ENCODE measurements at places on chromosomes 2 and 18.

- DNase-seq: no peak
Observed at GRCh38 chr2:24914713-24915112, 5.3 kb downstream of the ADCY3 start.

DNA sequence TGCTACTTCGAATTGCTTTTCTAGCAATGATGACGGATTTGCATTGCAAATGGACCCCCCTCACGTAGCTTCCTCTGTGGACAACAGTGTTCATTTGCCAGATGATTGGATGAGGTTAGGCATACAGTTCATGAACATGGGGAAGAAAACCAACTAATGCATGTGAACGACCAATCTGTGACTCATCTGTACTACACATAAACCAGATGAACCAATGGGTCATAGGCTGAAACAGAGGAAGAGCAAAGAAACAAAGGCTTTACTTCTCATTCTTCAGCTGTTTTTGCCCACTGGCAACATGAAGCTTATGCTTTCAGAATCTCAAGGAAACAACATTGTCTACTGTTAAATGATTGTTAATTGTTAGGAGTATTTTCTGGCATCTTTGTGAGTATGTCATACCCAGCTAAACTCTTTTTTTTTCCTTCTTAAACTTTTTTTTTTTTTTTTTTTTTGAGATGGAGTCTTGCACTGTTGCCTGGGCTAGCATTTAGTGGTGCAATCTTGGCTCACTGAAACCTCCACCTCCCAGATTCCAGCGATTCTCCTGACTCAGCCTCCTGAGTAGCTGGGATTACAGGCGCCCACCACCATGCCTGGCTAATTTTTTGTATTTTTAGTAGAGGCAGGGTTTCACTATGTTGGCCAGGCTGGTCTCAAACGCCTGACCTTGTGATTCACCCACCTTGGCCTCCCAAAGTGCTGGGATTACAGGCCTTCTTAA lies 35.5 kb downstream of the EFEMP1 start:
- no peak for DNase-seq

DNA sequence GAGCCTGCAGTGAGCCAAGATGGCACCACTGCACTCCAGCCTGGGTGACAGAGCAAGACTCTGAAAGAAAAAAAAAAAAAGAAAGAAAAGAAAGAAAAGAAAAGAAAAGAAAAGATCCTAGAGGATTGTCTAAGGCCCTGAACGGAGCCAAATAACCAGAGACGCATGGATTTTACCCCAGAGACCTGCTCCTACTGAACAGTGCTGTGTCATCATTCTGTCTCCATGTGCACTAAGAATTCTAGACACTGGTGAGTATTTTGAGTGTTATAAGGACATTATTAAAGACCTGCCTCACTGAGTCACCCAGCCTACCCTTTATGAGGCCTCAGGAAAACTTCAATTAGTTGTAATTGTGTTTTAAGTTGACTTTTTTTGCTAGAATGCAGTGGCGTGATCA lies 61.9 kb upstream of the RIOK3 start:
- no peak for DNase-seq

GRCh38 chr2:25347205-25347815 lies 5.6 kb upstream of the DNMT3A start:
- no peak for DNase-seq

GRCh38 chr2:76197428-76197827 lies 486.7 kb upstream of the GCFC2 start:
- no peak for DNase-seq

DNA sequence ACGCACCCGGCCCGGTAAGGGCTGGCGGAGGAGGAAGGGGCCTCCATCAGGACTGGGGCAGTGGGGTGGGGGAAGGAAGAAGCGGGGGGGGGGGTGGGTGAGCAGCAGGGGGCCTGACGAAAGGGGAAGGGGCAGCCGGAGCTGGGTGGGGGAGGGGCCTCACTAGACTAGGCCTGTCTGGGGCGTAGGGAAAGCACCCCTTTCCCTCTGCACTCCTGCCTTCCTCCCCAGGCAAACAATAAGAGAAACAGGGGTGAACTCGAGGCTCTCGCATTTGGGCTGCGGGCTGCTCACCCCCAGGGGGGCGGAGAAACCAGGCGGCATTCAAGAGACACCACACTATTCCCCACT lies 82.7 kb upstream of the POMC start:
- no peak for DNase-seq

GRCh38 chr2:43438858-43439655 lies 156.8 kb downstream of the THADA start:
- no peak for DNase-seq

DNA sequence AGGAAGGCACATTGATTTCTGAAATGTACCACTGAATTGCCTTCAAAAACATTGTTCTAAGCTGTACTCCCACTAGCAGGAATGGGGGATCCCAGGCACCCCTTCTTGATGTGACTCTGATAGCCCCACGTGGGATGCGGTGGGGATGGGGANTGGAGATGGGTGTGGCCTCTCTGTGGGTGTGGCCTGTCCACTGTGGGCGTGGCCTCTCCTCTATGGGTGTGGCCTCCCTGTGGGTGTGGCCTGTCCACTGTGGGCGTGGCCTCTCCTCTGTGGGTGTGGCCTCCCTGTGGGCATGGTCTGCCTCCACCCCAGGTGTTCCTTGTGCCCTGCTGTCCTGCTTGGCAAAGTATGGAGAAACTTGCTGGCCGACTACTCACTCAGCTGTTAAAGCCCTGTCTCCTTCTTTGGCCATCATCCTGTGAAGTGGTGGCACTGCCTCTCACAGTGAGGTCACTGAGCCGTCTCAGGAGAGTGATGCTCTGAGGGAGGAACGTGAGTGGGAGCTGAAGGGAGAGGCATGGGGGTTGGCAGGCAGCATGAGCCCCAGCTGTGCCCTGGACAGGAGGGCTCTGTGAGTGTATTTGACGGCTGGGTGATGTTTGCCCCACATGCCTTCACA lies 6.7 kb upstream of the PARD6G start:
- no peak for DNase-seq

- peak; percentile 80 for DNase-seq
Observed at GRCh38 chr2:25673300-25674076, at the start of gene DTNB. Gene DTNB (minus strand): TSS chr2:25673577. CDS start chr2:25652660, 20,917 bp downstream.

- no peak for DNase-seq
Observed at GRCh38 chr2:191115804-191116203, 35.0 kb downstream of the STAT4 start.

- DNase-seq: no peak
Observed at GRCh38 chr18:78765142-78765541, 214.5 kb upstream of the SALL3 start.

DNA sequence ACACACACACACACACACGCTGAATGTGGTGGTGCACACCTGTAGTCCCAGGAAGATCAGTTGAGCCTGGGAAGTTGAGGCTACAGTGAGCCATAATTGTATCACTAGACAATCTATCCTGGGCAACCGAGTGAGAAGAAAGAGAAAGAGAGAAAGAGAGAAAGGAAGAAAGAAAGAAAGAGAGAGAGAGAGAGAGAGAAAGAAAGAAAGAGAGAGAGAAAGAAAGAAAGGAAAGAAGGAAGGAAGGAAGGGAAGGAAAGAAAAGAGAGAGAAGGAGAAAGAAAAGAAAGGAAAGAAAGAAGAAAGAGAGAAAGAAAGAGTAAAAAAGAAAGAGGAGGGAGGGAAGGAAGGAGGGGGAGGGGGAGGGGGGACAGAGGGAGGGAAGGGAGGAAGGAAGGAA lies 150.0 kb upstream of the MAP3K20 start:
- no peak for DNase-seq

- DNase-seq: no peak
Observed at GRCh38 chr2:208037564-208038487, 12.5 kb upstream of the PLEKHM3 start.

- DNase-seq: no peak
Observed at GRCh38 chr2:231222318-231223000, 24.0 kb downstream of the ARMC9 start.

DNA sequence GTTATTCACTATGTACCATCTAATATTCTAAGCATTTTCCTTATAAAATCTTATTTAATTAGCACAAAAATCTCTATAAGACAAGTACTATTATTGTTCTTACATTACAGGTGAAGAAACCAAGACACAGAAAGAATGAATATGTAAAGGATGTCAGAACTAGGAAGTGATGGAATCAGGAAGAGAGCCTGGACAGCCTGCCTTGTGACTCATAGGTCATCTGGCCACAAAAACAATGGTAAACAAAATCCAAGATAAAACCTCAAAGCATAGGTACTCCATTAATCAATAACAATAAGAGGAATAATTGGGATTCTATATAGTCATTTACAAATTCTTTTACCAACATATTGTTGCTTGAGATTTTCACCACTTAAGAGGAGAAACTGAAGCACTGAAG lies 505.4 kb upstream of the PIK3C3 start:
- DNase-seq: no peak

GRCh38 chr18:34789768-34790344 lies 79.8 kb downstream of the DTNA start:
- DNase-seq: no peak

DNA sequence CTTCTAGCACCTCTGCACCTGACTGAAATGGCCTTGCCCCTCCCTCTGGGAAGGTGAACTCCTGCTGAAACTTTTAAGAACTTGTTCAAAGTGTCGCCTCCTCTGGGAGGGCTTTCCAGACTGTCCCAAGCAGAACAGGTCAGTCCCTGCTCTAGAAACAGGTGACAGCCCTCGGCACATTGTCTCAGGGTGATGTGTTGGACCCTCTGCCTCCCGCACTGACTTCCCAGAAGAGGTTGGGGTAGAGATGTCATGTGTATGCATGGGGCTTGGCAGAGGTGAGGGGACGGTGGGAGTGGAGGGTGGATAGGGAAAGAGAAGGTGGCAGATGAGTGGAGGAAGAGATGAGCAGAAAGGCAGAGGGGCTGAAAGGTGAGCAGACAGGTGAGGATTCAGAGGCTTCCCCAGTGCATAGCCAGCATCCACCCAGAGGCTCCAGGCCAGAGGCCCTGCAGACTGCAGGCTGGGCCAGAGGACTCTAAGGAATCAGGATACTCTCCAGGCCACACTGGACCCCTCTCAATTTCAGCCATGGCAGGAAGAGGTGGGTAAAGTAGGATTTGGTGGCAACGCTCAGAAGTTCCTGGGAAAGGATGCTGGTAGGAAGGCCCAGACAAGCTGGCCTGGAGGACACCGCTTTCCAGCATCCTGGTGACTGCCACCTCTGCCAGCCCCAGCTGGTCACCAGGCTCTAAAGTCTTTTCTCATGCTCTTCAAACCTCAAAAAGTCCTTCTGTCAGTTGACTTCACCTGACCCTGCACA lies 24.8 kb upstream of the TNS1 start:
- no peak for DNase-seq

DNA sequence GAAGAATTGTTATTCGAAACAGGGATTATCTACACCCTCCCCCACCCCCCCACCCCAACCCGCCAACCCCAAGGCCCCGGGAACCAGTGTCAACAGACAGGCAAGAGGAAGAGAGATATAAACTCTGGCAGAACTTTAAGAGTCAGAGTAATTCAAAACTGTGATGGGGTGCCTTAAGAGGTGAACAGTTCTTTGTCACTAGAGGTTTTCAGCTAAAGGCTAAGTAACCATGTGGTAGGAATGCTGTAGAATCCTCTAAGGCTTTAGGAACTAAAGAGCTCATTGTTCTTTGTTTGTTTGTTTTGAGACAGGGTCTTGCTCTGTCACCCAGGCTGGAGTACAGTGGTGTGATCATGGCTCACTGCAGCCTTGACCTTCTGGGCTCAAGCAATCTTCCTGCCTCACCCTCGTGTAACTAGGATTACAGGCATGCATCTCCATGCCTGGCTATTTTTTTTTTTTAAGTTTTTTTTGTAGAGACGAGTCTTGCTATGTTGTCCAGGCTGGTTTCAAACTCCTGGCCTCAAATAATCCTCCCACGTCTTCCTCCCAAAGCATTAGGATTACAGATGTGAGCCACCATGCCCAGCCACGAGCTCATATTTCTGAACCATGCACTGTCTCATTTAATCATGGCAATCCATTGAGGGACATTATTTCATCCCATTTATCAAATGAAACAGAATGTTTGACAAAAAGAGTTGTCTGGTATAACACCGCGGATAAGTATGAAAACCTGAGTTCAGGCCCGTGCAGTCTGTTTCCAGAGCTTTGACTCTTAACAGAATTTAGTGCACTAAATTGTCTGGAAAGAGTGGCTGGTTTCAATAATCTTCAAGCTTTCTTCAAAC lies 20.8 kb upstream of the TMEM17 start:
- no peak for DNase-seq

DNA sequence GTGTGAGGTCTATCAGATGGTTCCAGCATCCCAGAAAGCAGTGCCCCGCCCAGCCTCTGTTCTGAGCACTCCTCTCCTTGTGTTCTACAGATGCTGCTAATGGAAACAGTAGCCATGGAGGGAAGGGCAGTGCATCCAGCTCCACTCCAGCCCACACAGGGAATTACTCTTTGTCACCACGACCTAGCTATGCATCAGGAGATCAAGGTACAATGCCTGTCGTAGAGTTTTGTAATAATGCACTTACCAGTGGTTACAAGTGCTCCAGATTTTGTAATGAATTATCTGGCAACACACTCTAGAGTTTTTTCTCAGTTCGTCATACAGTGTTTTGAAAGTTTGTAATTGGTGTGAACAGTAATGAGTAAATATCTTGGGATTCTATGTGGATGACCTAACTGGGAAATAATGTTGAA lies 161.1 kb downstream of the ESCO1 start:
- DNase-seq: no peak

DNA sequence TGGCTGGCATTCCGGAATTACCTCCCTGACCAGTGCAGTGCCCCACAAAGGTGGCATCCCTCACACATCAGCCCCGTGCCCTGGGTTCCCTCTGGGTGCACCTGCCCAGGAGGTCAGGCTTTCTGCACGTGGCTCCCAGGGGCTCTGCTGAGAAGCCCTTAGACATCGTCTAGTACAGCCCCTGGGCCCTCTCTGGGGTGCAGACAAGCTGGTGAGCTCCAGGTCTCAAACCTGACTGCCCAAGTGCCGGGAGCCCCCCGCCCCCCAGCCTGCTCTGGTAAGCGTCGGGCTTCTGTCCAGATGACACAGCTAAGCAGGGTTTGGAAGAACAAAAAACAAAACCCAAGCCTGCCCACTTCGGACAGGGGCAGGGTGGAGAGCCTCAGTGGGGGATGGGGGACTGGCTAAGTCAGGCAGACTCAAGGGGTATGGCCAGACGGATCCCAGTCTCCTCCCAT lies 20.2 kb downstream of the TWIST2 start:
- DNase-seq: no peak

GRCh38 chr2:74555610-74556103 lies 1.1 kb downstream of the DOK1 start:
- no peak for DNase-seq

GRCh38 chr18:21826641-21827302 lies 86.2 kb downstream of the MIB1 start:
- no peak for DNase-seq

Data from NCI-H774 (cell line).